ENCODE measurements at places on chromosomes 11 and 22.

- no peak for DNase-seq
Measured at GRCh38 chr22:25942856-25943411, 200.9 kb downstream of the MYO18B start.

- DNase-seq = no peak
Measured at GRCh38 chr11:77876045-77876444, 55.1 kb downstream of the AAMDC start.

GRCh38 chr22:36538529-36538928 lies 9.6 kb upstream of the EIF3D start:
- no peak for DNase-seq

DNA sequence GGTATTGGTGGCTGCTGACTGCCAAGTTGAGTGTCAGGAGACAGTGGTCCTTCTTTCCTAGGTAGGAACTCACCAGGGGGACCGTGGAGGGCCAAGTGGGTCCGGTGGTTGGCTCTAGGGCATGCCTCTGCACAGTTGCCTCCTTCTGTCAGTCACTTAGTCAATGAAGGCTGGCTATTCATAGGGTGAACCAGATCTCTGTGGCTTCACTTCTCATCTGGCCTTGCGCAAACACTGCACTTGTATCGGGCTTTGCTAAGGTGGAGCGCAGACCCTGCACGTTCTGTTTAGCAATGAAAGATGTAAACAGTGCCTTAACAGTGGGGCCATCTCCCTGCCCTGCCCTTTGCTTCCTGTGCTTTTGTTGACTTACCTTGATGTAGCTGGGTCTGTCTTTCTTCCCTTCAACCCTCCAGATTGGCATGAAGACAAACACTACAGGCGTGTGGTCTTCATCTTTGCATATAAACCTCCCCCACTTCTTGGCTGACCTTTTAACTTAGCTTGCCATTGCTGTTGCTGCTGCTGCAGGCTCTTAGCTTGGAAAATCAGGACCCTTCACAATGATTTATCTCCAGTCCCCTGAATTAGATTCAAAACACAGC lies 6.7 kb upstream of the SORL1-AS1 start:
- no peak for DNase-seq

DNA sequence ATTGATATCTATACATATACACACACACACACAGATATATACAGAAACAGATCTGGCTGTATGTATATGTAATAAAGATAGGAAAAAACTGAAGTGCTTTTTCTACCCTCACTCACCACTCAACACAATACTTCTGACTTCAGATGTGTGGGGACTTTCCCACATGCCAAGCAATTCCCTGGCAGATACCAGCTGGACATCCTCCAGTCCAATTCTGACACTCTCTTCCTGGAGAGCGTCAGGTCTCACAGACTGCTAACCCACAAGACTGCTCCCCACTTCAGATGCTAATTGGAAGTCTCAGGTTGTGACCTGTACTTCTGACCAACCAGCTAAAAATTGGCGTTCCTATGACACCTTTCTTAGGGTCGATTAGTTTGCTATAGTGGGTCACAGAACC lies 140.6 kb downstream of the ATG16L2 start:
- DNase-seq = no peak

DNA sequence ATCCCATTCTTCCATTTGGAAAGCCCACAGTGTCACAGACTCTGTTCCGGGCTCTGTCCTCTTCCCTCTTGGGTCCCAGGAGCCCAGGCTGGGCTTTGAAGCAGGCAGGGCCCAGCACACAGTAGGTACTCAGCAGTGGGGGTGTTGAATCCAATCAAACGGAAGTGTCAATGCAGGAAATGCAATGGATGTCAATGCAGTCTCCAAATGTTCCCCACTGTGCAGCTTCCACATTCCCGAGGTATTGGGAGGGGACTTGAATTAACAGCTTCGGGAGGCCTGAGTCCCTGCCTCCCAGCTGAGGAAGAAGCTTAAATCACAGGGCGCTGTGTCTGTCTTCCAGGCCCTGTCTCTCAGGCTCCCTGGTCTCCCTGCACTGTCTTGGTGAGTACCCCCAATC lies 21.8 kb upstream of the SMIM35 start:
- no peak for DNase-seq

GRCh38 chr11:58628446-58628845 lies 6.0 kb downstream of the CNTF start:
- no peak for DNase-seq

- DNase-seq = no peak
Measured at GRCh38 chr22:43750751-43751150, 61.4 kb downstream of the EFCAB6 start.

GRCh38 chr11:115334932-115335788 lies 169.1 kb downstream of the CADM1 start:
- no peak for DNase-seq

DNA sequence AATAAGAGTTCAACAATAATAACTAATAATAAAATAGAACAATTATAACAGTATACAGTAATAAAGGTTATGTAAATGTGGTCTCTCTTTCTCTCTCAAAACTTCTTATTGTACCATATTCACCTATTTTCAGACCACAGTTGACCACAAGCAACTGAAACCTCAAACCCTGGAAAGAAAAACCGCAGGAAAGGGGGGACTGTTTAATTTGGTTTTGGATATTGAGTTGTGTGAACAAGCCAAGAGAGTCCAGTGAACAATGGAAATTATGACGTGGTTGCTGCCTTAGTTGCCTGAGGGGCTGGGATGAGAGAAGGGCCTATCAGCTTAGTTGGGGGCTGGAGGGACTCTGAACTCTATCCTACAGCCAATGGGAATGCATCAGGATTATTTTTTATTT lies 178.7 kb upstream of the POU2AF2 start:
- no peak for DNase-seq

GRCh38 chr11:80930038-80930437 lies 1489.2 kb upstream of the TENM4 start:
- no peak for DNase-seq

- DNase-seq = no peak
Measured at GRCh38 chr11:63937713-63938478, 906 bp upstream of the NAA40 start.

- DNase-seq = no peak
Measured at GRCh38 chr22:44312766-44313165, at the start of gene SHISAL1. SHISAL1 (minus strand) TSS chr22:44312951; CDS start chr22:44300945, 12,006 bp downstream.

GRCh38 chr11:48052183-48053044 lies 72.1 kb downstream of the PTPRJ start:
- DNase-seq = no peak

GRCh38 chr11:80096736-80097135 lies 655.9 kb upstream of the TENM4 start:
- no peak for DNase-seq

DNA sequence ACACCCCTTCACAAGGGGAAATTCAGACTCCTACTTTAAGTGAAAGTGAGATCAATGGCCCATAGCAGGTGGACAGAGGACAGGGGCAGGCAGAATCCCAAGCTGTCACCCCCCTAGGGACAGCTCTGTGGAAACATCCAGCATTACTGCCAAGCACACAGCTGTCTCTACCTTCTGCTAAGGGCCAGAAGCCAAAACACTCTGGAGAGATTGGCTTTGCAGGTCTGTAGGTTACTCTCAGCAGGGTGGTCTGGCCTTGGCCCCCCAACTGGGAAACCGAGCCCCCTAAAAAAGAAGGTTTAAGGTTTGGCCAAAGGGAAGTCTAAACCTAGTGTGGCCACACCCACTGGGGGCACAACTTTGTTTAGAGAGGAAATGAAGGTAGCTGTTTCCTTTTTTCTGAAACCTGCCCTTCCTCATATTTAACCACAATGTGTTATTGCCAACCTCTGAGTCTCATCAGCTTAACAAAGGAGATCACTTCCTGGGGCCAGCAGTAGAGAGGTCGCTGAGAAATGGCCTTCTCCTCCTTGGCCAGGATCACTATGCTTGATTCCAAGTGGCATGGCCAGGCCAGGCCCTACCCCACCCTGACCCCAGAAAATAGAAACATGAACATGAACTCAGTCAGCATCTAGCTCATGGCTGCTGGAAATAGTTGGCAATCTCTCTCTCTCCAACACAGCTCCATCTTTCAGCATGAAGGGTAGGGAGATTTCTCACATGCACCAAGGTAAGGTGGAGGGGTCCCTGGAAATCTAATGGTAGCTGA lies 25.9 kb upstream of the SCARF2 start:
- no peak for DNase-seq

DNA sequence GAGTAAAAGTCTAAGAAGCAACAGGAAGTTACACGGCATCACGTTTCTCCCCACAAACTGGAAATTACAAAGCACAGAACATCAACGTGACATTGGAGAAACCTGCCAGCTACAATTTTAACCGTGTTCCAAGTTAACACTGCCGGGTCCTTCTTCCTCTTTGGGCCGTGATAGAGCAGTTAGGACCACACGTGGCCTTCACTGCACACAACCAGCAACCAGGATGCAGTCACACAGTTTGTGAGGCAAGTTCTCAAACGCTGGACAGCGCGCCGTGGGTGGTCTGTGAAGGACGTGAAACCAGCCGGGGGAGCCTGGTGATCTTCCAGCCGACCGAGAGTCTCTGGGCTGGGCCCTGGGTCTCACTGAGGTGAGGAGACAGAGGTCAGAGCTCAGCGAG lies 14.6 kb downstream of the C11orf21 start:
- DNase-seq = peak; percentile 39

- no peak for DNase-seq
Measured at GRCh38 chr11:65646958-65647701, 9.2 kb downstream of the SIPA1 start.

DNA sequence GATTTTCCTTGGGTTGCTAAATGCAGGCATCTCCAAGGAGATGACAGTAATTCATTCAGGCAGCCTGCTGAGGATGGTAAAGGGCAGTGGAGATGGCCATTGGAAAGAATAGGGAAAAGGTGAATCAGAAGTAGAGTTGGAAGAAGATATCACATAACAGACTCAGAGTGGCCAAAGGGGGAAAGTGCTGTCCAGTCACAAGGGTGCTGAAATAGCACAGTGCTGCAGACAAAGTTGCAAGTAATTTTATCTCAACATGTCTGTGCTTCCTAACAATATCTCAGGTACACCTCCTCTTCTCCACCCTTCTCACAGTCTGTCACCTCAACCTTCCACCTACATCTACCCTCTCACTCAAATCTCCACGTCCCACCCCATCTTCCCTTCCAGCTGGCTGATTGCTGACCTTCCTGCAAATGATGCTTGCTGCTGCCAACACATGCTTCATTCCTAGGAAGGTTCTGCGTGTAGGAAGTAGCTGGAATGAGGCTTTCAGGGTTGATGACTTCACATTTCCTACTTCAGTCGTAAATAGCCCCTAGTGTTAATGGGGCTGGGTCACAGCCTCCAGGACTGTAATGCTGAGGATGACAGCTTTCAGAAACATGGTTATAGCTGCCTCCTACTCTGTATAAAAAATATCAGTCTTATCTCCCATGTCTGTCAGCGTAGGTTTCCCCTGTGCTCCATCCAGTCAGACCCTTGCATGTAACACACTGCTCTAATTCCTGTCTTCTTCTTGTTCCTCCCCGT lies 123.9 kb downstream of the CTNND1 start:
- no peak for DNase-seq

DNA sequence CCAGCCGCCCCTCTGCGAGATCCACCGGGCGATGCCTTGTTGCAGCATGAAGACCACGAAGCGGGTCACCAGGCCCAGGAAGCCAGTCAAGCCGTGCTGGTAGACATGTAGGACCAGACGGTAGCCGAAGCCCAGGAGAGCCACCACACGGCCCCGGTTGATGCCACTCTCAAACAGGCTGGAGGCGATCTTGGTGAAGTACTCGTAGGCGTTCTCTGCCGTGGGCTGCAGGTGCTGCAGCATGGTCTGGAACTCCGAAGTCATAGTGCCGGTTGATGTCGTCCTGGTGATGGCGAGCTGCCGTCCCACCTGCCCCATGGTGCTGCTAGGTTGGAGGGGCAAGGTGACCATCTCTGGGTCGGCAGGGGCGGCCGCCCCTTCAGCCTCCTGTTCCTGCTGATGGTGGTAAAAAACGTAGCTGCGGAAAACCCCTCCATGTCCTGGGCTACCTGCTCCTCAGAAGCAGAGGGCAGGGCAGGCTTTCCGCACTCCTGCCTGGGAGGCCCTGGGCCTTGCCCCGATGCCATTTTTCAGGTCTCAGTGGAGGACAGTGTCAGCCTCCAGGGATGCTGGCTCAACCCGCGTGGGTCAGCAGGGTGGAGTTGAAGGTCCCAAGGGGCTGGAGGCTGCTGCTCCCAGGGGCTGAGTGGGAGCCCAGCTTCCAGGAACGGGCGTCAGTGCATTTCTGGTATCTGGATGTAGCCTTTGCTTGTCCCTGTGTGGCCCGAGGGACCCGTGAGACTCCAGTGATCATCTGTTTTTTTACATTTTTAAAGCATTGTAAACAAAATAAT lies 98.7 kb downstream of the ADAMTS15 start:
- no peak for DNase-seq

- DNase-seq = peak; percentile 4
Measured at GRCh38 chr22:49476176-49476575, 351.5 kb downstream of the BRD1 start.

DNA sequence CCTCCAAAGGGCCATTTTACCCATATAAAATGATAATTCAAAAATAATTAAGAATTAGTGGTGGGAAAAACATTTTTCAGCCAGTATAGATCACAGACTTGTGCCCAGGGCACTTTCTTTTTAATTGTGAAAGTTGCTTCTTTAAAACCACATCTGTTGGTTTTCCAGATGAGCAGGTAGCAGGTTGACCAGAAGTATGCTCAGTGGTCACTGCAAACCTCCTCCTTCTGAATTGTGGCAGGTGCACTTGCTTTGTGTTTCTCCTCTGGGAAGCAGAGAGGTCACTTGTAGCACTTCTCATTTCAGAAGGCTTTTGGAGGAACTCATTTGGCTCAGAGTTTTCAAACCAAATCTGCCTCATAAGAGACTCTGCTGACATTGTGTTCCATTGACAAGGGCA lies 24.6 kb upstream of the CWF19L2 start:
- DNase-seq = no peak

GRCh38 chr11:1564535-1565172 lies 7.4 kb downstream of the DUSP8 start:
- DNase-seq = no peak

DNA sequence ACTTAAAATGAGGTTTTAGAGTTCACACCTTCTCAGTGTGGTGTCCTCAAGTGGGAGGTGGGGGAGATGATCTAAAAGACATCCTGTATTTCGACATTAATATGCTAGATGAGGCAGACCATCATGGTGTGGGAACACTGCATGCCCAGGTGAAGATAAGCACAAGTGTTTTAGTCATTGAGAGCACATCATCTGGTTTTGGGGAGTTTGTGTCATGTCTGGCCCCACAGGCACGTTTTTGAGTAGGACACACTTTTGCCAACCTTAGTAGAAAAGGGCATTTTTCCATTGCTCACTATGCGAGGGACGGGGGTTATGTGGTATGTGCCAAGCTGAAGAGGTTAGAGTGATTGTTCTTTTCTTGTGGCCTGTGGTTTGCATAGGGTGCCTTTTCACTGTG lies 189.3 kb downstream of the DBX1 start:
- DNase-seq = no peak
